ENCODE measurements at places on chromosomes 5 and 9. TPM values are rescaled to one million over a fixed set of nuclear protein-coding genes. Genes with fewer than 3 reads are reported as not detected.

CNTFR gene
- total RNA-seq: not detected

CARD6 gene
- total RNA-seq: 37.9 TPM

CYLC2 gene
- not detected for total RNA-seq

RNF183 gene
- total RNA-seq: not detected

LMNB1 gene
- 82.9 TPM for total RNA-seq

ZNF484 gene
- total RNA-seq: 16.1 TPM

LECT2 gene
- not detected for total RNA-seq

FAM81B gene
- 0.20 TPM for total RNA-seq

GARIN3 gene
- not detected for total RNA-seq

PCDHA10 gene
- 0.07 TPM for total RNA-seq

PROB1 gene
- 2.5 TPM for total RNA-seq

PCDHGB6 gene
- total RNA-seq: 2.1 TPM

TIGD6 gene
- 5.6 TPM for total RNA-seq

CDC20B gene
- 0.07 TPM for total RNA-seq

ANKRD20A1 gene
- 1.6 TPM for total RNA-seq

FOXD4L4 gene
- 0.25 TPM for total RNA-seq

PCDHB15 gene
- total RNA-seq: 0.95 TPM

INSL6 gene
- total RNA-seq: not detected

CBY3 gene
- total RNA-seq: 0.26 TPM

CCDC192 gene
- not detected for total RNA-seq

SOHLH1 gene
- not detected for total RNA-seq

LCN1 gene
- total RNA-seq: not detected

TEX10 gene
- total RNA-seq: 27.8 TPM

PCDHGB1 gene
- 0.59 TPM for total RNA-seq

CDH18 gene
- not detected for total RNA-seq

BARHL1 gene
- total RNA-seq: not detected

LHX2 gene
- not detected for total RNA-seq

LHX3 gene
- total RNA-seq: not detected

QRFP gene
- not detected for total RNA-seq

PGM5 gene
- total RNA-seq: 0.26 TPM

ST6GALNAC4 gene
- total RNA-seq: 62.0 TPM
